ENCODE measurements at places on chromosomes 4 and X.
A peak's percentile ranks its signal among the peaks of the same experiment; 100 is the strongest.

GRCh38 chr4:108762559-108763225, at the start of gene ETNPPL:
Gene ETNPPL (minus strand): TSS chr4:108763053. CDS start chr4:108762898, 155 bp downstream.
- no peak for DNase-seq

DNA sequence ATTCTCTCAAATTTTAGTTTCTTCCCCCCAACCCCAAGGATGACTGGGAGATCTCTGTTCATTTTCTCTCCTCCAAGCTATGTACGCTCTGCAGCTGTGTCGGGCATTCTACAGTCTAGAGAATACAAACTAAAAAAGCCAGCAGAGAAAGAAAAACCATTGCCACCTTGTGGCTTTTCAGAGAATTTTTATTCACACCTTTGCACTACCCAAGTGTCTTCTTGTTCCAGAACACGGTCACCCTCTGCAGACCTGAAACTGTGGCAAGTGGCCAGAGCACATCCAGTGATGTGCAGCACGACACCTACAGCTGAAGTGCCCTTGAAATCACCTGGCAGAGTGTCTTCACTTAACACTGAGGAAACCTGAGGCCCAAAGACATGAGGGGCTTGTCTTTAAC, 68.6 kb downstream of the CHST7 start:
- peak; percentile 21 for DNase-seq

GRCh38 chr4:151575646-151576045, 166.7 kb downstream of the FHIP1A start:
- no peak for DNase-seq

GRCh38 chr4:110119880-110120279, 78.5 kb downstream of the ELOVL6 start:
- no peak for DNase-seq

DNA sequence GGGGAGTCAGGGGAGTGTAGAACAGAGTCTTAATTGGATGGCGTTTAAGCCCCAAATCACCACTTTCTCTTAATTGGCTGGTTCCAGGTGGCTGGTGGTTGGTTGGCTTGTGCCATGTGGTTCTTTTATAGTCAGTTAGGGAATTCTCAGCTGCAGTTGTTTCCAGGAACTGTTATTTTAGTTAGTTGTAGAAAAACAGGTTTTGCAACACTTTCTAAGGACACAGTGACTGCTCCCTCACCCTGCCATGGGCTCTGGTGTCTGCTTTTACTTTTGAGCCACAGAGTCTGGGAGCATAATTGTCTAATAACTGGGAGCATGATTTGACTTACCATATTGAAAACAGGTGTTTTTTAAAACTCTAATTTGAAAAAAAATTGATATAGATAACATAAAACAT, 75.8 kb upstream of the PCDH18 start:
- DNase-seq, result no peak

GRCh38 chrX:150696866-150697265, 3.7 kb downstream of the MTMR1 start:
- no peak for DNase-seq

DNA sequence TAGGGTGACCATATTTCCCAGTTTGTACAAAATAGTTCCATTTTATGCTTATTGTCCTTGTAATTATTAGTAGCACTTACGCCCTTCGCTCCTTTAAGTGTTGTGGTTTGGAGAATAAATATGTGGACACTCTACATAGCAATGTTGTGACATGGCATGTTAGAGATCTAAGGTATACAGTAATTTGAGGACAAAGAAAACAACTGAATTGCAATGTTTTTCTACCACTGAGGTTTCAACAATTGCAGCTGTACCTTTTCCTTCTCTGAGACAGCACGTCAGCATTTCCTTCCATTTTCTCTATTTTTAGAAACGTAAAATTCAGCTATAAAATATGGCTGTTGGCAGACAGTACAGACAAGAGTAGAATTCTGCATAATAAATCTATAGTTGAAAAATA, 323.1 kb downstream of the MAPK10 start:
- no peak for DNase-seq

GRCh38 chr4:123193802-123194367, 202.7 kb upstream of the SPRY1 start:
- no peak for DNase-seq

DNA sequence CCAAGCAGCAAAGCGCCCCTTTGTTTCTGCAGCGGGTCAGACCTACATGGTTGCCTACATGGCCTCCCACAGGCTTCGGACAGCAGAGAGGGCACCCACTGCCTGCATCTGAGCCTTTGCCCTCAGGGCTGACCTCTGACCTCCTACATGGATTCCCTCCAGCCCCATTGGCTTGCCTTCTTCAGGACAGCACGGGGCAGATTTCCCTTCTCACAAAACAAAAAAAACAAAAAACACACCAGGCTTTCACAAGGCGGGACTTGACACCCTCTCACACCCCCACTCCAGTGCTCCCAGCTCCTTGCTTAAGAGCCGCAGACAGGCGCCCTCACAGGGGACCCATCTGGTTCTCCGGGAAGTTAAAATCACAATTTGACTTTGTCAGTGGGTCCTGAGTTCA, 32.9 kb downstream of the ZFYVE28 start:
- DNase-seq, result no peak

GRCh38 chrX:7987160-7988012, 60.2 kb upstream of the PNPLA4 start:
- no peak for DNase-seq

DNA sequence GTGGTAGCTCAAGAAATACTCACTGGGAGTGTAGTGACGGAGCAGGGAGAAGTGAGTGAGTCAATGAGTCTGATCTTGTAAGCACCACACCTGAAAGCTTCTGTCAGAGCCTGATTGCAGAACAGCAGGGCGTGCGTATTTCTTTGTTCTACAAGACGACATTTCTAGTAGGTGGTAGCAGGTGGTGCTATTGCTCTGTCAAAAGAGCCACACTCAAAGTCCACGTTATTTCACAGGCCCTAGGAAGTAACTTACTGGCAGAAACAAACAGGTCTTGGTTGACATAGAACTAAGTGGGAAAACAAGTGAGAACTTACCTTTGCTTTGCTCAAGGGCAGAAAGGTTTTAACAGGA, 46.4 kb upstream of the SPRY1 start:
- DNase-seq, result no peak

DNA sequence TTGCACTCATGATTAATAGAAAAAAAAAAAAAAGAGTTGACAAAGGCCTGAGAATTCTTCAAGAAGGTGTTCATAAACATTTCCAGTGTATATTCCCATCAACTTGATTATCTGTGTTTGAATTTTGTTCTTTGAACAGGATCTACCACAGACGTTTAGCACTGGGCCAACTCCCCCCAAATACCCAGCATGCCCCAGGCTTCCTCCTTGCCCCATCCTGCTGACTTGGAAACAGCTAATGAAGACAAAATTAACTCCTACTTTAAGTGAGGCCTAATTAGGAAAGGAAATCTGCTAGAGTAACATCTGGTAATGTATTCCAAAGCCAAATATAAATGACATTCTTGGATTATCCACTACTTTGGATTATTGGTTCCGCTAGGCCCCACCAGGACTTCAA, 52.5 kb downstream of the PPARGC1A start:
- DNase-seq, result no peak

DNA sequence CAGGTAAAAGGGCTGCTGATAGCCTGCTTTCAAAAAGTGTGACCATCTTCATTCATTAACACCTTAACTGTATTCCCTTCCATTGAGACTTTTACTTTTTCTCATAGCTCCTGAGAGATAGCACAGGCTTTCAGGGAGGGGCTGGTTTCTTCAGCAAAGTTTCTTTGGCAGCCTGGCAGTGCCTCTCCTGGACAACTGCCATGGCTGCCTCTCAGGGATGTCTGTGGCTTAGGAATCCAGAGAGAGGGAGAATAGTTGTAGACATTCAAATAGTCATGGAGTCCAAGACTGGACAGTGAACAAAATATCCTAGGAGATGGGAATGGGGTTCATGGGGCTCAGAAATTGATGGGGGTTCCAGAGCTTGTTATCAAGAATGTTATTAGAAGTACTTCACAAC, 81.1 kb downstream of the FAM47B start:
- no peak for DNase-seq

DNA sequence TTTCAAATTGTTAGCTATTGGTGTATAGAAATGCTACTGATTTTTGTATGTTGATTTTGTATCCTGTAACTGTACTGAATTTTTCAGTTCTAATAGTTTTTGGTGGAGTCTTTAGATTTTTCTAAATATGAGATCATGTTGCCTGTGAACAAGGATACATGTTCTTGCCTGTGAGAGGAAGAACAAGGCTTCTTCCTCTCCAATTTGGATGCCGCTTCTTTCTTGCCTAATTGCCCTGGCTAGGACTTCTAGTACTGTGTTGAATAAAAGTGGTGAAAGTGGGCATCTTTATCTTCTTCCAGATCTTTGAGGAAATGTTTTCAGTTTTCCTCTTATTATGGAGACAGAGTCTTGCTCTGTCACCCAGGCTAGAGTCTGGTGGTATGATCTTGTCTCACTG, 16.2 kb upstream of the NAP1L5 start:
- DNase-seq, result no peak

- no peak for DNase-seq
Measured at GRCh38 chr4:189815404-189816192, 125.1 kb upstream of the FRG1 start.

DNA sequence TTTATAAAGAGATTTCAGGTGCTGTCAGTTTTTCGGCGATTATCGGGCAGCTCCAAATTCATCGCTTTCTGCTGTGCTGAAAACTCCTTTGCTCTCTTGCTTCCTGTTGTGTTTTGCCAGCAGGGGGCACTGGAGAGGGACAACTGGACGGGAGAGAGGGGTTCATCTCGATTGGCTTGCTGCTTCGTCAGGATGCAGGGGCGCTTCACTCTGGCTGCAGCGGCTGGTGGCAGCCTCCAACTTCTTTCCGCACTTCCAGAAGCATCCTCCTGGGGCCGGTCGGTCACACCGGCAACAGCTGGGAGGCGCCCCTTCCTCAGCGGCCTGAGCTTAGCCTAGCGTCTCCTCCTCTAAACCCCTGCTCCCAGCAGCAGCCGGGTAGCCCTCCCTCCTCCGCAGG, 29.5 kb downstream of the MSL3 start:
- no peak for DNase-seq

DNA sequence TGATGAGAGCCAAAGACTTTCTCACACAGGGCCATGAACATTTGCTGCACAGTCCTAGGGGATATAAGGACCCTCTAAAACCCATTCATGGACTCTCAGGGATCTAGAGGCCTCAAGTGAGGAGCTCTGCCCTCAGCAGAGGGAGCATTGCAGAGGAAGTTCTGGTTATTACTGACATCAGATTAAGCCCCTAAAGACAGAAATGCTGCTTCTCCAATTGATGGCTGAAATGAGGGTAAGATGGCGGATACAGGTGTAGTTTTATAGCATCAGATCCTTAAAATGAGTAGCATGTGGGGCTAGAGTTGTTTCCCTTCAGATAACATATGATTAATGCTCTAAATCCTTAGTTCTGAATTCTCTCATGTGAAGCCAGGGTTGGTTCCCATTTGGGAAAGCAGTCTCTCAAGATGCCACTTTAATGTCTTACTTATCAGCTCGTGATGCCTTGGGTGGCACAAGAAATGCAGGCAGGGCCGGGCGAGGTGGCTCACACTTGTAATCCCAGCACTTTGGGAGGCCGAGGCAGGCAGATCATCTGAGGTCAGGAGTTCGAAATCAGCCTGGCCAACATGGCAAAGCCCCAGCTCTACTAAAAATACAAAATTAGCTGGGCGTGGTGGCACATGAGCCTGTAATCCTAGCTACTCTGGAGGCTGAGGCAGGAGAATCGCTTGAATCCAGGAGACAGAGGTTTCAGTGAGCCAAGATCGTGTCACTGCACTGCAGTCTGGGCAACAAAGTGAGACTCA, 7.9 kb downstream of the RHOH start:
- DNase-seq, result no peak

Data from NCI-H460 (cell line).